ENCODE measurements at places on chromosomes 2 and 18.
A peak's percentile ranks its signal among the peaks of the same experiment; 100 is the strongest.

GRCh38 chr18:66867653-66868052, 263.8 kb upstream of the CDH19 start:
- no peak for DNase-seq

DNA sequence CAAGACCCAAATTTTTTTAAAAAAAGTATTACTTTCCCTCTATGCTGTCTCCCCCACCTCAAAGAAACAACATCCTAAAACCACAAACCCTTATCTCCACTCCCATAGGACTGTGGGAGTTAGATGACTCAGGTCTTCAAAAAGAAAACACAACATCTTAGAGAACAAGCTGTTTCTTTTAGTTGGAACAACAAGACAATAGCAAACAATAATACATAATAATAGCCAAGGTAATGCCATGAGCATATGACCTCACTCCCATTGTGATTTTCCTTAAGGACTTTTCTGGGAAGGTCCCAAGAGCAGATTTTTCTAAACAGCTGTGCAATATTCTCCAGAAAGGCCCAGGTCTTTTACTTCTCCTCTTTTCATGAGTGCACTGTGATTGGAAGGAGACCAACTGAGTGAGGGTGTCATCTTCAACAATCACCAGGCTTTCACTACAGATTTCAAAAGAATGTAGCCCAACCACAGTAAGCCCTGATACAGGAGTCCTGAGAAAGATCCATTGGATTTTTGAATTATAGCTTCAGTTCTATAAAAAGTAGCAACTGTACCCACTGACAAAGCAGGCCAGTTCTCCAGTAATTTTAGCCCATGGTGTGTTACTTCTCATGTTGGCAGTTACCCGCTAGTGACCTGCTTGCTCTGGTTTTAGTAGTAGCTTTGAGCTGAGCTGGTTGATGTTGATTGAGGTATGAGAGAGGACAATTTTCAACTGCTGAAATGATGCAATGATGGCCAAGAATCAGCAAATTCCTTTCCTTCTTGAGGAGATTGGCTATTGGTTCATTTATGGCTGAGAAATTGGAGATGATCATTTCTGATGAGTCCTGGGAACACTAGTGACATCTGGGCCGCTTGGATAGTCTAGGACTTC, 144.5 kb upstream of the TCF4 start:
- DNase-seq: no peak

GRCh38 chr2:171703574-171704347, 16.5 kb downstream of the DYNC1I2 start:
- DNase-seq: no peak

GRCh38 chr2:188518381-188518780, 226.7 kb downstream of the GULP1 start:
- no peak for DNase-seq

DNA sequence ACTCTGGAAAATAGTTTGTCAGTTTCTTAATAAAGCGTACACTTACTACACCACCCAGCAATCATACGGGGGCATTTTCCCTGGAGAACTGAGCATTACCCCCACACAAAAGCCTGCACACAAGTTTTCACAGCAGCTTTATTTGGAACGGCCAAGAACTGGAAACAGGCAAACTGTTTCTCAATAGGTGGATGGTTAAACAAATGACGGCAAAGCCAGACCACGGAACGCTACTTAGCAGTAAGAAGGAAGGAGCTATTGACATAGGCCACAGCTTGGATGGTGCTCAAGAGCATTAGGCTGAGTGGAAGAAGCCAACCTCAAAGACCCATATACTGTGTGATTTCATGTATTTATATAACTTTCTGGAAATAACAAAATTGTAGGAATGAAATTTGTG, 9.0 kb downstream of the MALL start:
- DNase-seq: no peak

- DNase-seq: no peak
These were observed 142.8 kb upstream of the LMAN1 start for GRCh38 chr18:59501920-59502273.

- DNase-seq: no peak
These were observed 2.1 kb upstream of the SKA1 start for GRCh38 chr18:50372743-50373142.

- DNase-seq: no peak
These were observed 10.5 kb downstream of the IL1R2 start for GRCh38 chr2:102002228-102002627.

- DNase-seq: peak; percentile 31
These were observed 4.1 kb upstream of the VRK2 start for GRCh38 chr2:58042486-58042970.

DNA sequence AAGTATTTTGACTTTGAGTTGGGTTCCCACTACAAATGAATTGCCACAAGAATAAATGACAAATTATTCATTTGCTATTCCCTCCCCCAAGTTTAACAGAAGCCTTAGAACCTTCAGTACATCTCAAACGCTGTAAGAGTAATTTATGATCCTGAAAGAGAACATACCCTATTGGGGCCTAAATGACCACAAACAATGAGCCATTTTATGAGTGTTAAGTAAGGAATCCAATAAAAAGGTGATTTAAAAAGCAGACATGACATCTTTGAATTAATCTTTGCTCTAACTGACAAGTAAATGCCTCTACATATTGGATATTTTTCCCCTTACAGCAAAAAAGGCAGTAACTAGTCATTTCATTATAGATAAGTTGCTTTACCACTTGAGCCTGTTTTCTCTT, 136.9 kb downstream of the NRXN1 start:
- DNase-seq: no peak

DNA sequence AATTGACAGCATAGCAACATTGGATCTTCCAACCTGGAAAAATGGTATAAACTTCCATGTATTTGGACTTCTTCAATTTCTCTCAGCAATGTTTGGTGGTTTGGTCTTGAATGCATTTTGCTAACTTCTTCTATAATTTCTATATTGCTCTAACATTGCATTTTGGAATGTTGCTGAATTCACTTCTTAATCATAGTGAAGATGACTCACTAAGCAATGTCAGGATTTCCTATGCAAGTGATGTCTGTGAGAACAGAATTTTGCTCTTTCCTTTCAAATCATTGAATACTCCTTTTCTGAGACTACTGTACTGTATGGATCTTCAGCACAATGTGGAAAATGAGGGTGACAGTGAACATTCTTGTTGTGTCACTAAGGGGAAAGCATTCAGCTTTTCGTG, 28.9 kb upstream of the CDH19 start:
- DNase-seq: no peak

DNA sequence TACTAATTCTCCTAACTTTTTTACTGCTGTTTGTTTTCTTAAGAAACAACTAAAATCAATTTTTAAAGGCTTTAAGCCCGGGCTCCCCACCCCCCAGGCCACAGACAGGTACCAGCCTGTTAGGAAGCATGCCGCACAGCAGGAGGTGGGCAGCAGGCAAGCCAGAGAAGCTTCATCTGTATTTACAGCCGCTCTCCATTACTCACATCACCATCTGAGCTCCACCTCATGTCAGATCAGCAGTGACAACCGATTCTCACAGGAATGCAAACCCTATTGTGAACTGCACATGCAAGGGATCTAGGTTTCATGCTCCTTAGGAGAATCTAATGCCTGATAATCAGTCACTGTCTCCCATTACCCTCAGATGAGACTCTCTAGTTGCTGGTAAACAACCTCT, 517.0 kb downstream of the NRXN1 start:
- no peak for DNase-seq

DNA sequence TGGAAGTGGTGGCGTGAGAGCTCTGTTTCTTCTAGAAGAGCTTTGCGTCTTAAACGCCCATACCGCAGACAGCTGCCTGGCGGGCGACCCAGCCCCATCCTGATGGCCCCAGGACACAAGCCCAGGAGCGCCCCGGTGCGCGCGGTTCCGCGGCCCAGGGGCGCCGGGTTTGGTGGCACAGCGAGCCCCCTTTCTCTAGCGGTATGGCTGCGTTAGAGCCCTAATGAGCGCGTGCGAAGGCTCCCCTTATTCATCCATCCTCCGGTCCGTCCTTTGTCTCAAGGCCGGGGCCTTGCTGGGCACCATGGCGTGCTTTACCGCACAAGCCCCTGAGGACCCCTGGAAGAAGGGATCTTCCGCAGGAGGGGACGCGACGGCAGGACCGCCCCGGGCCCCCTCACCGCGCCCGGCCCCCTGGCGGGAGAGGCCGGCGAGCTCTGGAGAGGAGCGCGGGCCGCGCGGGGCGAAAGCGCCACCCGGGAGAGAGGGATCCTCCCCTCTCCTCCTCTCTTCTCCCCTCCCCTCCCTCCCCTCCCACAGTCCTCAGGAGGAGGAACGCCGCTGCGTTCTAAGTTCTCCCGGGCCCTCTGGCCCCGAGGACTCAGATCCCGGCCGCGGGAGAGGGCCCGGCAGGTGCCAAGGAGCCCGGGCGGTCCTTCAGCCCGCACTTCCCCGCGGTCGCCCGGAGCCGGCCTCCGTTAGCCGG, 626 bp upstream of the SLC1A4 start:
- DNase-seq: peak; percentile 33

DNA sequence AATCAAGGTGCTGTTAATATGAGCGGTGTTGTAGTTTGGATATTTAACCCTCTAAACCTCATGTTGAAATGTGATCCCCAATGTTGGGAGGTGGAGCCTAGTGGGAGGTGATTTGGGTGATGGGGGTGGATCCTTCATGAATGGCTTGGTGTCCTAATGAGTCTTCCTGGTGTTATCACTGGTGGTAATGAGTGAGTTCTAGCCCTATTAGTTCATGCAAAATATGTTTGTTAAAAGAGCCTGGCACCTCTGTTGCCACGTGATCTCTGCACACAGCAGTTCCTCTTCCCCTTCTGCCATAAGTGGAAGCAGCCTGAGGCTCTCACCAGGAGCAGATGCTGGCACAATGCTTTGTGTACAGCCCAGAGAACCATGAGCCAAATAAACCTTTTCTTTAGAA, 158.4 kb downstream of the FMNL2 start:
- DNase-seq: no peak
